ENCODE measurements at places on chromosomes 3 and 15. TPM values are rescaled to one million over a fixed set of nuclear protein-coding genes. Genes with fewer than 3 reads are reported as not detected.
A peak's percentile ranks its signal among the peaks of the same experiment; 100 is the strongest.

GRCh38 chr3:123765475-123766128 lies 118.5 kb downstream of the MYLK start:
- no peak for DNase-seq

- DNase-seq: no peak
These were observed 3.5 kb upstream of the ISG20 start for GRCh38 chr15:88635318-88635717.

DNA sequence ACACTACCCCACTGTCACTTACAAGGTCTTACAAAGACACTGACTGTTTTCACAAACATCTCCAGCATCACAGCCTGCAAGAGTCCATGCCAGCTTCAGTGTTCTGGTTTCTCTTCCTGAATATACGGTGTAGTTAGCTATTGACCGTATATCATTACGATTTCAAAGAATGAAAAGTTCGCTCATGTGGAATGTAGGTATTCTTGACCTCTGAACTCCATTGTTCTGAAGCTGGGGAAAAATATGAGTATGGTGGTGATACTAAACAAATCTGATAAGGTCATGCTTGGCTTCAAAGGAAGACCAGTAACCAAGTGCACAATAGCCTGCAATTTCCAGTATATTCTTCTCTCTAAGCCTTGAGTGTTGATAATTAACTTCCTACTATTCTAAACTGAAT lies 315.7 kb upstream of the WNT5A start:
- DNase-seq: no peak

GXYLT2 gene
- total RNA-seq: 5.6 TPM

- DNase-seq: no peak
These were observed 134.2 kb downstream of the FNDC3B start for GRCh38 chr3:172173316-172174254.

DNA sequence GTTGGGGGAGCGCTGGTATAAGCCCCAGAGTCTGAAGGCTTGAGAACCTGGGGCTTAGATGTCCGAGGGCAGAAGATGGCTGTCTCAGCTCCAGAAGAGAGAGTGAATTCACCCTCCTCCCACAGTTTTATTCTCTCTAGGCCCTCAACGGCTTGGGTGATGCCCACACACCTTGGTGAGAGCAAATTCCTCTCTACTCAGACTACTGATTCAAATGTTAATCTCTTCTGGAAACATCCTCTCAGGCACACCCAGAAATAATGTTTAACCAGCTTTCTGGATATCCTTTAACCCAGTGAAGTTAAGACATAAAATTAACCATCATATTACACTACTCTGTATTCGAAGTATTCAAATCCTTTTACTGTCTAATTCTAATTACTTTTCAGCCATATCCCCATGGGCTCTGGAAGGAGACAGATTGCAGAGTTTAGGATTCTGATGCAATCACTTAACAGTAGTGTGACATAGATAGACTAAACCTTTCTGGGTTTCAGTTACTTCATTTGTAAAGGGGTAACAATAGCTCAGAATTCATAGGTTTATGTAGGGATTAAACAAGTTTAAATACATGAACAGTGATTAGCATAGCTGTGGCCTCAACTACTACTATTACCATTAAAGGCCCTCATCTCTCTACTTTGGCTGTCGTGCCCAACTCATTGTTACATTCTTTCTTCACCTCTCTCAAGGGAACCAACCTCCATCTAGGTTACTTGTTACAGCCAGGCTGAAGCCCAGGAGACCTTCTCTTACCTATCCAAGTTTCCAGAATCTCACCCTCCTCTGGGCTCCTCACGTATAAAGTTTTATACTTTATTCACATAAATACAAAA lies 25.7 kb upstream of the ANO10 start:
- no peak for DNase-seq

GRCh38 chr3:103968131-103968530 lies 1398.6 kb upstream of the ALCAM start:
- no peak for DNase-seq

LSAMP gene
- 3.5 TPM for total RNA-seq

- no peak for DNase-seq
These were observed 96.2 kb upstream of the KCNMB2 start for GRCh38 chr3:178440043-178440442.

DNA sequence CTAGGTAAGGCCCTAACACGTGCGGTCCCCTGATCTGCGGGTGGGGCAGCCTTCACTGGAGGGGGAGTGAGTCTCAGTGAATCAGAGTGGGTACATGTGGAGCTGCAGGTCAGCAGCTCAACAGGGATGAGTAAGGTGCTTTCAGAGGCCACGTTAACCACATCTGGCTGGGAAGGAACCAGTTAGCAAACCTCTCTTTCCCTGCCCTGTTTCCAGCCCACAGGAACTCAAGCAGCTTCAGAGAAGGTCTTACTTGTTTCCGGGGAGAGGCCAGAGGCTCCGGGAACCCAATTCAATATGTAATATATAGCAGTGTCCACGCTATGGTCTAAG lies 175.3 kb downstream of the XXYLT1 start:
- DNase-seq: no peak

- no peak for DNase-seq
These were observed 30.8 kb downstream of the CHCHD4 start for GRCh38 chr3:14093831-14094230.

GRCh38 chr3:150828261-150828660 lies 65.3 kb upstream of the SIAH2 start:
- DNase-seq: no peak

DNA sequence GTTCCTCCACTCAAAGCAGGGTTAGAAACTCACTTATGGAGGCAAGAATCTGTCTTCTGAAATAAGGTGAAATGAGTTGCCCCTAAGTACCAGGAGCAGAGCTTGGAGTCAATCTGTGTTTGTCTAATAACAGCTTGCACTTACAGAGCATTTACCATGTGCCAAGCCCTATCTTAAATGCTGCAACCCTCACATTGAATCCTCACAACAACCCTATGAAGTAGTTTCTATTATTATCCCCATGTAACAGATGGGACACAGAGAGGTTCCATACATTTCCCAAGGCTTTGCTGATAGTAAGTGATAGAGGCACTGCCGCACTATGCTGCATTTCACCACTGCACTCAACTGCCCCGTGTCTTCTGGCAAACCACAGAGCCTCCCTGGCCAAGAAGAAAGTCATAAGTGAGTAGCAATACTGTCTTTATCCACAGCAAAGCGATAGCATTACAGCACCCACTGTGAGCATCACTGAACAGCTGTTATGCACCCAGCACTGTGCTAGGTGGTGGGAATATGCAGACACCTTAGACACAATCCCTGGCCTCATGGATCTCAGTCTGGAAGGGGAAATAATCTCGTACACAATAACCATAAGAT lies 141.5 kb downstream of the SSR3 start:
- DNase-seq: no peak

SAMD7 gene
- total RNA-seq: under 0.01 TPM

SLC49A4 gene
- 17.7 TPM for total RNA-seq

- DNase-seq: peak; percentile 36
These were observed 12.1 kb upstream of the CX3CR1 start for GRCh38 chr3:39291903-39292329.

MRAS gene
- 74.8 TPM for total RNA-seq

Measured in breast epithelium (tissue), 4 donors.